Stomach (tissue), 19 donors: ENCODE measurements at places on chromosomes 16 and 17. TPM values are rescaled to one million over a fixed set of nuclear protein-coding genes. Genes with fewer than 3 reads are reported as not detected.
A peak's percentile ranks its signal among the peaks of the same experiment; 100 is the strongest.

DNA sequence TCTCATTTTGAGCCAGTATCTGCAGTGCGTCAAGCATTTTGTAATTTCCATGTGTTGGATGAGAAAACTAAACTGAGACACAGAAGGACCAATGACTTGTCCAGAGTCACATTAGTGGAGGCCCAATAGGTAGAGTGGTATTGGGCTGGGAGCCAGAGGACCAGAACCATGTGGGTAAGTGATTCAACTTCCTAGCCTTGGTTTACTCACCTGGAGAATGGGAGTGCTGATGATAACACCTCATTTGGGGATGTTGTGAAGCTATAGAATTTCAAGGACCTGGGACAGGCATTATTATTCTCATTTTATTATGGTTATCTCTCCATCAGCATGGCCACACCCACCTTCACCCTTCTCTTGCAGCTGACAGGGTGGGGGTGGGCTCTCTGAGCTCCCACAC lies 8.1 kb downstream of the CPNE2 start:
- DNase-seq, result no peak

DNA sequence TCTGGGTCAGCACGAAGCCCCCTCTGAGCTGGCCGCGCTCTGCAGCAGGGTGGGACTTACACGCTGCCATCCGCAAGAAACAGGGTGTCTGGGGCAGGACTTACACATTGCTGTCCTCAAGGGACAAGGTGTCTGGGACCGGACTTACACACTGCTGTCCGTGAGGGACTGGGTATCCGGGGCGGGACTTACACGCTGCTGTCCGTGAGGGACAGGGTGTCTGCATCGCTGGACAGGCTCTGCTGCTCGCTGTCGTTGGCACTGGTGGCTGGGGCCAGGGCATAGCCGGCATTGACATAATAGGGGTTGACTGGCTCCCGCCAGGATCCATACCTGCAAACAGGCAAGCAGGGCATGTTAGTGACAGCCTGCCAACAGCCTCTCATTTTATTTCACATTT lies 31.4 kb downstream of the PDIA2 start:
- no peak for DNase-seq

The ZNF500 gene
- 15.9 TPM for total RNA-seq

The CHST4 gene
- total RNA-seq, result not detected

GRCh38 chr17:40338941-40339649 lies 25.4 kb downstream of the GJD3 start:
- no peak for DNase-seq

The KRTAP2-2 gene
- not detected for total RNA-seq

The RND2 gene
- 0.37 TPM for total RNA-seq

The ATXN7L3 gene
- total RNA-seq, result 11.1 TPM

- DNase-seq, result no peak
These were observed 14.3 kb downstream of the GDPD1 start for GRCh38 chr17:59234631-59235030.

DNA sequence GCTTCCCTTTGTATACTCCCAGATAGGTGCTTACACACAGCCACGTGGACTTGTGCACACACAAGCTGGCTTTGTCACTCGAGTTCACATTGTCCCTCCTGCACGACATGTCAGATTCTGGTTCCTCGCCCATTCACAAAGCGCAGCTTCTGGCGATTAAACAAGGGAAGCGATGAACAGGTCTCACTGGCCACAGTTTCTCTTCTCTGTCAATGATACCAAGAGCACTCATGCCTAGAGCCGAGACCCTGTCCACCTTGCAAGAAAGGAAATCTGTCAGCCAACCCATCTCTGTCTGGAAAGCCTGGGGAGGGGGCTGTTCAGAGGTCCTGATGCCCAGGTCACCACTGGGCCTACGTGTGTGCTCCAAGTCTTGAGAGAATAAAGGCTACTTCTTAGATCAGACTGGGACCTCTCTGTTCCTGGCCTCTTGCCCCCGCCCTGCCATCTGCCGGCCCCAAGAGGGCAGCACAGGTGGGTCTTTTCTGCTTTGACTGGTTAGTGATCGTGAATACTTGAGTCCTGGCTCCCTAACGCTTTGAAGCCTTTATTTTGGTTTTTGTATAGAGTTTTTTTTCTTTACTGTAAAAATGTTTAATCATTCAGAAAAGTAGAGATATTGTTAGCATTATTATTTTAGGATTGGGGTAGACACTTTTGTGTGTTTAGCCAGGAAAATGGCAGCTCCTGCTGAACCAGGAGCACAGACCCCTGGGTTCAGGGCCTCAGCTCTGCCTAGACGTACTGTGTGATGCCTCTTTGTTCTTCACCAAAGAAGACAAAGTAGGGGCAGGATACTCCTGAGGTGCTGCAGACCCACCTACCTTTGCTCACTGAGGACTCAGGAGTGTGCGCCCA lies 104.7 kb downstream of the MRM1 start:
- peak; percentile 73 for DNase-seq

- DNase-seq, result peak; percentile 63
These were observed 9.5 kb downstream of the ACSF3 start for GRCh38 chr16:89103156-89103555.

- no peak for DNase-seq
These were observed 8.1 kb upstream of the PPP1R27 start for GRCh38 chr17:81842725-81843504.

DNA sequence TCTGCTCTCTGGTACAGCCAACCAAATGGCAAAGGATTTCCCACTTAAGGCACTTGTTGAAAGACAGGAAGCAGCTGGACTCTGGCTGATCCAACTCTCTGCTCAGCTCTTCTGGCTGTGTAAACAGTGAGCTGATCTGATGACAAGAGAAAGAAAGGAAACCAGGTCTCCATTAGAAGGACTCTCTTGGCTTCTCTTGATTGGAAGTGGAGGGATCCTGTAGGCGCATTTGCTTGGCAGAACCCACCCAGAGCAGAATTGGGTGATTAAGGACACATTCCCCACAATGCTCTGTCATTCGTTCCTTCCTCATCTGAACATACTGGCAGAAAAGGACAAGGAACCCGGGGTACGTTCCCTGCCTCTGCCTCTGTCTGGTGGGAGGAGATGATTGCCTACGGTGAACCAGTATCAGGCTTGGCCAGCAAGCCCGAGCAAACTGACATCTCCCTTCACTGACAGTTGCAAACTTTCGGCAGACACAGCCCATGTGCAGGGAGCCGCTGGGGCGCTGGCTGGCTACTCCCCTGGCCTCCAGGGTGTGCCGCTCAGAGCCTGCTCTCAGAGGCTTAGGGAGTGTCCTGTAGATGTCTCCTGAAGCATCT lies 29.1 kb downstream of the LDHD start:
- DNase-seq, result no peak

DNA sequence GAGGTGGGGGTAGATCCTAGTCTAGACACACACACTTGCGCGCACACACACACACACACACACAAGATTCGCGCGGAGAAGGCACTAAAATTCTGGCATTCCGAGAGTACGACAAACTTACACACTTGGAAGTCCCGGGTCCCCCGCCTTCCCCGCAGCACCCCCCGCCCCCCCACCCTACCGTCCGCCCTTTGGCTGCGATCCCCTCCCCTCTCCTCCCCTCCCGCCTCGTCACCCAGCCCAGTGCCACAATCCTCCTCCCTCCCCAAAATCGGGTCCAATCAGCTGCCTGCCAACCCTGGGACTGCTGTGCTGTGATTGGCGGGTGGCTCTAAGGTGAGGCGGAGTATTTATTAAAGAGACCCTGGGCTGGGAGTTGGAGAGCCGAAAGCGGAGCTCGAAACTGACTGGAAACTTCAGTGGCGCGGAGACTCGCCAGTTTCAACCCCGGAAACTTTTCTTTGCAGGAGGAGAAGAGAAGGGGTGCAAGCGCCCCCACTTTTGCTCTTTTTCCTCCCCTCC lies at the start of gene SOX9:
SOX9 (plus strand) TSS at position 379 of the 522 bp plus-strand sequence. CDS start 372 bp downstream, outside the sequence.
- peak; percentile 92 for DNase-seq

DNA sequence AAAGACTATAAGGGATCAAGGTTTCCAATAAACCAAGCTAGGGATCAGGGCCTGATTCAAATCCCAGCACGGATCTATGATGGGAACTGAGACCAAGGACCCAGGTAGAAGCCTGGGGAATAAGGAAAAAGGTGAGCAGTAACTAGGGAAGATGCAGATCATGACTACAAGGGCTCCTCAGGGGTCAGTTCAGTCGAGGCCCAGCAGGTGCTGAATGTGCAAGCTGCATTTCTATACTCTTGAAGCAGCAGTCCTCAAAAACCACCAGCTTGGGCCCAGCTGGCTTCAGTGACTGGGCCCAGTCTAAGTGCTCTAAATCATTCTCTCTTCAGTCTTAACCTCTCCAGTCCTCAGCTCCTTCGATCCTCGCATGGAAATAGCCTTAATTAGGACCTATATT lies 228.8 kb upstream of the AXIN2 start:
- DNase-seq, result no peak

DNA sequence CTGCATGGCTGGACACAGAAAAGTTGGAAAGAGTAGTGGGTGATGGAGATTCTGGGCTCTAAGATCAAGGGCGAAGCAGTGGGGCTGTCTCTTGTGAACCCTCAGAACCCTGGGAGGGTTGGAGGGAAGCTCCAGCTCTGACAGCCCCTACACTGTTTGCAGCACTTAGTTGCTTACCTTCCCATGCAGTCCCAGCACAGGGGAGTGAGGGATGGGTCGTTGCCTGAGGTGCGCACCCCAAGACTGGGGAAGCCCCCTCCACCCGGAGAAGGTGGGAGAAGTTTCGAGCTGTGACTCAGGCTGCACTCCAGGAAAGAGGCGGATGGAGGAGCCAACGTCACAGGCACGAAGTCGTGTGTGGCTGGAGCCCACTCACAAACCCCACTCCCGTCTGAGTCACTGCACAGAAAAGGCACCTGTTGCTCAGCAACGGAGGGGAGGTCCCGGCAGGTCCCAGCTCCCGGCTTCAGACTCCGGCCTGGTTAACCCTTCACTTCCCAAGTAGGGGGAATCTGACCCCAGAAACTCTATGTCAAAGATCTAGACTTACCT lies 60.1 kb downstream of the AIPL1 start:
- peak; percentile 71 for DNase-seq

The GLIS2 gene
- total RNA-seq, result 21.0 TPM

DNA sequence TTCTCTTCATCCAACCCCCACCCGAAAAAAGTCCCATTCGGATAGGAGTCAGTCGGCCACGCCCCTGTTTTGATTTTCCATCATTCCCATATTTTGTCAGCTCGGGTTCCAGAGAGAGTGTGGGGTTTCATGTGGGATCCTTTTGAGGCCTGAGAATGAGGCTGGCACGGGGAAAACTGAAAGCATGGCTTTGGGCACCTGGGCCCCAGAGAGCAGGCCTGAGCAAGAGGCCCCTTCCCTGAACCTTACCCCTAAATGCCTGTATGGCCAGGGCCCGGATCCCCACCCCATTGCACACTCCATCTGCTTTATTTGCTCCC lies 4.6 kb upstream of the HOXB4 start:
- DNase-seq, result no peak

GRCh38 chr17:11943759-11944347 lies 53.4 kb downstream of the ZNF18 start:
- no peak for DNase-seq

DNA sequence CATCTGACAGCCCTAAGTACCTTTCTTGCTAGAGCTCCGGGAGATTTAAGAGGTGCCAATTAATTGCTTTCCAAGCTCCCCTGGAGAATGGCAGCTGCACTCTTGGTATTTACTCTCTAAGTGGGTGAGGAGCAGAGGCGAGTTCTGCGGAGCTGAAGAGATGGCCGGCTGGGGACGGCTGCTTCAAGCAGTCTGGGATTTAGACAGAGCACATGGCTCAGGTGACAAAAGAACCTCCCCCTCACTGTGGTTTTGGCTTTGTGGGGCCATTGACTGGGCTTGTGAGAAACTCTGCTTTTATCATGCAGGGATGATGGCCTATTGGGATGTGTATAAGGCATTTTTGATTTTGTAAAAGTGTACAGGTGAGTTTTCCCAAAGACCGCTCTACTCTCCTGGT lies 239.3 kb upstream of the EEF2KMT start:
- no peak for DNase-seq

DNA sequence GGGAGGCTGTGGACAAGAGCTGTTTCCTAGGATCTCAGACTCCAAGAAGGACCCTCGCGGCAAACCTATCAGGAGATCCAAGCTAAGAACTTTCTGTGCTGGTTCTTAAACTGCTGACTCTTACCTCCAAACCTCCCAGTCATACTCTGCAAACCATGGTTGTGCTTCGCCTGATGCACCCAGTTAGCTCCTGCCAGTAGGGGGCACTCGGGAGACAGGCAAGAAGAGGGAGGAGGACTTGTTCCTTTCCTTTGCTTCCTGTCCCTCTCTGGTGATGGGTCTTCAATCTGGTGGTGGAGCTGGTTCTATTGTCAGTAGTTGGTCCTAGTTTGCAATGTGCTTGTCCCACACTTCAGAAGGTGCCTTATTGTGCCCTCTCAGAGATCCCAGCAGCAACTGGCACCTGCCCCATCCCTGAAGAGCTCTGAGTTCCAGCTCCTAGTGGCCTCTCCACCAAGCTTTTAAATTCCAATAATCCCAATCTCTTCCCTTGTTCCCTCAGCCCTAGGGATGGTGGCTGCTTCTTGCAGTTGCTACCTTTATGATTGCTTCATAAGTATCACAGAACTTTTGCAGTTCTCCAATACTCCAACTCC lies 113.5 kb upstream of the RPL38 start:
- peak; percentile 52 for DNase-seq

The CBFA2T3 gene
- total RNA-seq, result 0.58 TPM

DNA sequence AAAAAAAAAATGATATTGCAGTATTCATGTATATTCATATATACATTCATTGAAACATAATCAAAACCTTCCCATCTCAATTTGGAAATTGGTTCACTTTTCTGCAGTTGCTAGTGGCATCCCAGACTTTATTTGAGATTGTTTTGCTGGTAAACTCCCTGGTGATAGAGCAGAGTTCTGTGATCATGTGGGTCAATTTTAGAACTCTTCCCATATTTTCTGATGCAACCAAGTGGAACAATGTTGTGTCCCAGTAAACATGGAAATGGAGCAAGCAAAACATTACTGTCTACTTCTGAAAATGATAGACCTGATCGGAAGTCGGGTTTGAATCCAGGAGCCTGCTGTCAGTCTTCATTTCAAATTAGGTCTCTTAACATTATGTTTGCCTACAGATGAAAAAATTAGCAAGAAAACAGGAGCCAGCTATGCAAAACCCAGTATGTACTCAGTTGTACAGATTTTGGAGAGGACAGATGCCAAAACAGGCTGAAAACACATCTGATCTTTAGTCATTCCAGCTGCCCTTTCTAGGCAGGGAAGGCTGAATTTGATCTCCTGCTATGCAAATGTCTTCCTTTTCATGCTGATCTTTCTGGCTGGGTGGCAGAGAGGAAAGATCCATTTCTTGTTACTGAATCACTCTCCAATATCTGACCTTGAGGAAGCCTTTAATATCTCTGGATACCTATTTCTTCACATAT lies 786.6 kb upstream of the SOX9 start:
- DNase-seq, result no peak

The SCIMP gene
- not detected for total RNA-seq

GRCh38 chr17:60102632-60103096 lies 23.9 kb upstream of the HEATR6 start:
- peak; percentile 48 for DNase-seq

GRCh38 chr17:57166803-57167202 lies 81.8 kb downstream of the AKAP1 start:
- DNase-seq, result no peak

GRCh38 chr16:84514295-84514873 lies 9.9 kb upstream of the MEAK7 start:
- no peak for DNase-seq
